HTR-8/SVneo (cell line): ENCODE measurements at places on chromosomes 13 and 19.

- no peak for DNase-seq
Measured at GRCh38 chr19:54209058-54209810, 8.6 kb downstream of the RPS9 start.

DNA sequence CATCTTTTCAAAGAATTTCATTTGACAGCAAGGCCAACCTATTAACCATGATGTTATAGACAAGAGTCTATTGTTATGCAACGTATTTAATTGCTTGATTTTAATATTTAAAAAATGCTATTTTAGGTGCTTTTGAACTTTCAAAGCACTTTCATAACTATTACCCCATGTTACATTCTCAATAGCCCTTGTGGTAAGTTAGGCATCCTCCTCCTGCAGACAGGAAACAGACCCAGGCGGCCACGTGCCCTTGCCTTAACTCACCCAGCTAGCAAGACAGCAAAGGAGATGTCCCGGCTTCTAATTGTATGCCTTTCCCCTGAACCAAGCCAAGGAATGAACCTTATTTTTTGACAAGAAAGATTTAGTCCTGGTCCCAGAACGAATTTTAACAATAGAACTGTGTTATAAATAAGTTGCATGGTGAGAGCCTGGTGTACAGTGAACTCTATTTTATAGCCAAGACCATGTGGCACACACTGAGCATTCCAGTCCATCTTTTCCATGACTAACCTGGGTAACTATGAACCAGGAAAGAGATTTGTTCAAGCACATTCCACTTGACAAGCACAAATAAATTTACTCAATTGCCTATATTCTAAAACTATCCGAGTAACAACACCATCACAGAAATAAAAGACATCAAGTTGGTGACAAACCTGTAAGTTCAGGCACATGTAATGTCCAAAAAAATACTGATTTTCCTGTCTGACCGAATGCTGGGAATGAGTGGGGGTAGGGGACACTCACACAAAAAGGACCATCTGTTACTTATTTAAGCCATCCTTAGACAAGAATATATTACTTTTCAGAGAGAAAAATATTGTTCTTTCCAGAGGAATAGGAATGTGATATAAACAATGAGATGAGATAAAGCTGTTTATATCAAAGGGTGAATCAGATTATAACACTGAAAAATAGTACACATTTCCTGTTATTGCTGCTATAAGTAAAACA lies 163.0 kb downstream of the EFNB2 start:
- no peak for DNase-seq

DNA sequence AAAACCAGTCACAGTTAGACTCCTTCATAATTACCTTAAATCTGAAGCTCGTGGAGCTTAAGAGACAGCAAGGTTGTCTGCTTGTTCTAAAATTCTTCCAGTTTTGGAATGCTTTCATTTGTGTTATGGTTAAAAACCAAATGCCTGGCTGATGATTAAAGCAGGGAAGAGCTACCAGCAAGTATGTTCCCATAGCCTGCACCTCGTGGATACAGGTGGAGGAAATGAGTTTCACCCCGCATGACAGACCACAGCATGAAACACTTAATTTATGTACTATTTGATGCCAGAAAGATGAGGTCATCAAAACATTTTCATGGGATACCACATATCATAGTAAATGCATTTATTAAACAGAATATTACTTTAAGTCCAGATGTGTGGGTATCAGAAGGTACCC lies 416 bp upstream of the DOCK9 start:
- DNase-seq = peak; percentile 41

DNA sequence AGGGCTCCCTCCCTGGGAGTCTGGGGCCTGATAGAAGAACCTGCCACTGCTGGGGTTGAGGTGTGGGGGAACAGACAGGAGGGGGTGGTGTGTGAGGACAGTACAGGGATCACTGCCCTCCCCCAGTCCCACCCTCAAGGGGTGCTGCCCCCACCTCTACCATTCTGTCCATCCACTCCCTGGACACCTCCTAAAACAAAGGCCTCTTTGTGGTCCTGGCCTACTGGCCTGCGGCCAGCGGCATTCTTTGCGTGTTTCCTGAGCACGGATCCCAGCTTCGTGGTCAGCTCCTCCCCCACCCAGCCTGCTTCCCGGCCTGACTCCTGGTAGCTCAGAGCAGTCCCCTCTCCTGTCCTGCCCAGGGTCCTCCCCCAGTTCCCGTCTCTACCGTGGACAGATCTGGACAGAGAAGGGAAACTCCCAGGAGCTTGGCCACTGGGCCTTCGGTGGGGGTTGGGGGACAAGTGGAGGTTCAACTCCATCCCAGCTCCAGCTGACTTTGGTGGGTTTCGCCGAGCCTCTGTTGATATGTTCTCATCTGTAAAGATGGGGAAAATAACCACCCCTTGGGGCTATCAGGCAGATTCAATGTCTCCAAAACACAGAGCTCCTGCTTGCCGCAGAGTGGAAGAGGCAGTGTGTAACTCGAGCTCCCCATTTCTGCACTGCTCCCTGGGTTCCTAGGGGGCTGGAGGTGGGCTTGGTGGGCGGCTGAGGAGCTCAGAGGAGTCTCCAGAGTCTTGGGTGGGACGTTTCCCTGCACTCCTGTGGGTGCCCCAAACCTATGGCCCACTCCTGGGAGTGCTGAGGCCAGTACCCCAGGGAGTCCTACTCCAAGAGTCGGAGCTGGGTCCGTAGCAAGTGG lies 48.7 kb downstream of the LYL1 start:
- peak; percentile 96 for DNase-seq

GRCh38 chr19:56191115-56191514 lies 6.5 kb downstream of the ZSCAN5B start:
- no peak for DNase-seq

- no peak for DNase-seq
Measured at GRCh38 chr13:28751175-28751960, 32.6 kb upstream of the SLC46A3 start.

DNA sequence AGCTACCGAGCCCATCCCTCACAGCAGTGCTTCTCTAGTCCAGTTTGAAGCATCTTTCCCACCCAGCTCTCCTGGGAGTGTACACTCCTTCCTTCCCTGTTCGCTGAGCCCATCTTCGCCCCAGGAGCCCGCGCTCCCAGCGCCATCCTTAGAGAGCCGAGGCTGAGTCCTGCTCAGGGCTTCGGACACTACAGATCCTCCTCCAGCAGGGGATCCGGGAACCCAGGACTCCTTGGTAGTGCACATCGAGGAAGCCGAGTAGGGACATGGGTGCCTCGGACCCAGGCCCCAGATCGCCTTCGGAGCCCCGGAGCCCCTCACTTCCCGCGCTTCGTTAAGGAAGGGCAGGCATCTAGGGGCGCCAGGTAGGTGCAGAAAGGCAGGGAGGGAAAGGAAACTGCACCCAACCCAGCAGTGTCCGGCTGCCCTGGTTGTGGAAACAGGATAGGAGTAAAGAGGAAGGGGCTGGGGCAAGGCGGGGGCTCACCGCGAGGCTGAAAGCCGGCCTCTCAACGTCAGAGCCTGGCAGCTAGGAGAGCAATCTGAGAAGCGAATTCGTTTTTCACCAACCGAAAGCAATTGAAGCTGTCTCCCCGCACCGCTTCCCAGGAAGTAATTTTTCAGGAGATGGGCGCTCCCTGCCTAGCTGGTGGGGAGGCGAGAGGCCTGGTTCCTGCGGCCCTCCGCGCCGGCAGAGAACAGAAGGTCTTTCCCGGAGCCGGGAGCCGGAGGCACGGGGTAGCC lies 1.0 kb downstream of the PDX1 start:
- no peak for DNase-seq

DNA sequence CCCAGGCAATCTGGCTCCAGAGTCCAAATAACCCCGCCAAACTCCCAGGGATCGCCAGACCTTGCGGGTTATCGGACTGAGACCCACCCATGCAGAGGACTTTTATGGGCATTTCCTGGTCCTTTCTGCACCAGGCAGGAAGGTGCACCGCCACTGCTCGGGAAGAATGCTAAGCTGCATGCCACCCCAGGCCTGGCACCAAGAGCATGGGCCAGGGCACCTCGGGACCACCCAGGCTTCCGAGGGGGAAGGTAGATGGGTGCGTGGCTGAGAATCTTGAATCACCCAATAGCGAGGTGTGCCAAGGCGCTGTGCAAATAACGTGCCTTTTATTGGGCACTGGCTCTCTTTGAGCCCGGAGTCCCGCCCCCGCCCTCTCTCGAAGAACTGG lies 422 bp upstream of the ZNF575 start:
- no peak for DNase-seq

DNA sequence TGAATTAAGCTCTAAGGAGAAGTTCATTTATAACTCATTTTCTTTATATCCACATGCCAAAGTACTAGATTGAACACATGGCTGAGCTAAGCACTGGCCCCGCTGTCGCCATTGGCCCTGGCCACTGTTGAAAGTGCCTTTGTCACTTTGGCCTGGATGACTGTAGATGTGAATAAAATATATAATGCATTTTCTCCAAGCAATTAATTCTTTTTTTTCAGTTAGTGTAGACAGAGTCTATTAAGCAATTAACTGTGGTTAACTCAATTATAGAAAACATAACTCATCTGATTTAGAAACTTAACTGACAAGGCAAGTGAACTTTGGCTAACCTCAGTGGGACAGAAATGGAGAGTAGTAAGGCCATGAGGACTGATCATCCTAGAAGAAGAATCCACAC lies 965.6 kb downstream of the EFNB2 start:
- DNase-seq = no peak

DNA sequence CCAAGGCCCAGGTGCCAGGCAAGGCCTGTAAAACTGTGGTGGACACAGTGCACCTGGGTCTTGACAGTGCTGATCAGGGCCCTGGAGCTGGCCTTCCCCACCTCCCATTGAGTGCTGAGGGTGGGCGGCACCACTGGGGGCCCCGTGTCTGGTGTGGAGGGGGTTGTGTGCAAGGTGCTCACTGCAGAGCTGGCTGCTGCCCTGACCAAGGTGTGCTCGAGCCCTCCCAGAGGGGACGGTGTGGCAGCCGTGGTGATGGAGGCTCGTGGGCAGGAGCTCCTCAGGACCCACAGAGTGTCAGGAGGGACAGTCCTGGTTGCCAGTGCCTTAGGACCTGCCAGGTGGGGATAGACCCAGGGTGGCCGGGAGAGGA lies 23.0 kb downstream of the ATP4B start:
- no peak for DNase-seq

DNA sequence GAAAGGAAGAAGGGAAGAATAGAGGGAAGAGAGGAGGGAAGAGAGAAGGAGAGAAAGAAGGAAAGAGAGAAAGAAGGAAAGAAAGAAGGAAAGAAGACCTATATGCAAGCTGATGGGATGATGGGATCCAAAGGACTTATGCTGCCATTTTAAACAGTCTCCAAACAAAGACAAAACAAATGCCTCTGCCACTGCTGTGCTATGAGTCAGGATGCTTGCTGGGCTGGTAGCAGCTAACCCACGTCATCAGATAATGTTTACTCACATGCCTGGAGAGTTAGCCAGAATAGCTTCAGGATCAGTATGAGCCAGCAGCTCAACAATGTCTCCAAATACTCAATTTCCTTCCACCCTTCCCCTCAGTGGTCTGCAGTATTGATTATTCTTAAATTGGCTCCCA lies 12.0 kb upstream of the ZNF274 start:
- DNase-seq = no peak

- DNase-seq = no peak
Measured at GRCh38 chr19:9065457-9066014, 21.3 kb upstream of the OR1M1 start.

DNA sequence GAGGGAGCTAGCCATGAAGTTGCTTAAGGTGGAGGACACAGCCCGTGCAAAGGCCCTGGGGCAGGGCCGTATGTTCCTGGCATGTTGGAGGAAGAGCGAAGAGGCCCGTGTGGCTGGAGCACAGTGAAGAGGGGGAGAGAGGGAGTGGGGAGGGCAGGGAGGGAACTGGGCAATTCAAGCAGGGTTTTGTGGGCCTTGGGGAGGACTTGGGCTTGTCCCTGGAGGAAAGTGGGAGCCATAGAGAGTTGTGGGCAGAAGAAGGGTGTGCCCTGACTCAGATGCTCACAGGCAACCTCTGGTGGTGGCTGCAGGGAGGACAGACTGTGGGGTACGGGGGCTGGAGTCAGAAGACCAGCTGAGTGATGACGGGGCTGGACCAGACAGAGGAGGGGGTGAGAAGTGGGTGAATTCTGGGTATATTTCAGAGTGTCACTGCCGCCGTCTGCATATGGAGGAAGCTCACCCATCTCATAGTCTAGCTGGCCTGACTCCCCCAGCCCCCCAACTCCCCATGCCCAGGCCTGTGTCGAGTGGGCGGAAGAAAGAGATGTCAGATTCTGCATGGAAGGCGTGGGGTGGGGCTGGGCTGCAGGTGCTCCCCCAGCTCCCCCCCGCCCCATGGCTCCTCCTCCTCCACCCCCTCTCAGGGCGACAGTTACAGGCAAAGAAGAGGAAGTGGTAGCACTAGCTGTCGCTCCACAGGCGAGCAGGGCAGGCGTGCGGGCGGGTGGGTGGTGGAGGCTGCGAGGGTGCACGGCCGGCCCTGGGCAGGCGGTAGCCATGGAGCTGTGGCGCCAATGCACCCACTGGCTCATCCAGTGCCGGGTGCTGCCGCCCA lies at the start of gene VAV1:
TSS of gene VAV1 (plus strand) at position 681 of the 838 bp plus-strand sequence. CDS start at position 781, 100 bp downstream.
- DNase-seq = no peak

DNA sequence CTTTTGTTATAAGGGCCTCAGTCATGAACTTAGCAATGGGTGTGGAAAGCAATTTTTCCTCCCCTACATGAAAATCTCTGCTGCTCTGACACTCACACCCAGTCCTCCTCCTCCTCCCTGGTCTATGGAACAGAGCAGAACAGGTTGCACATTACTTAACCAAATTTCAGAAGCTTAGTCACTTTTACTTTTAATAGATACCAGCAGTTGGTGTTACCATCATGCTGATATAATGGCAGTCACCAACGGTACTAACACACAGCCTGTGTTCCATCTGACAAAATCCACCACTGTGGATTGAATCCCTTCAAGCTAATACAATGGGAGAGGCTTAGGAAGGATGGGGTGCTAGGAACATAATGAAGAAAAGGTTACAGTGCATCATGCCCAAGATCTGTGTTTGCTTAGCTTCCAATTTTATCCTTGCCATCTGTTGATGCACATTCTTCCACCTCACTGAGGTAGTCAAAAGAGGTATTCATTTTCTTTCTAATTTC lies 9.8 kb downstream of the TPT1 start:
- no peak for DNase-seq

DNA sequence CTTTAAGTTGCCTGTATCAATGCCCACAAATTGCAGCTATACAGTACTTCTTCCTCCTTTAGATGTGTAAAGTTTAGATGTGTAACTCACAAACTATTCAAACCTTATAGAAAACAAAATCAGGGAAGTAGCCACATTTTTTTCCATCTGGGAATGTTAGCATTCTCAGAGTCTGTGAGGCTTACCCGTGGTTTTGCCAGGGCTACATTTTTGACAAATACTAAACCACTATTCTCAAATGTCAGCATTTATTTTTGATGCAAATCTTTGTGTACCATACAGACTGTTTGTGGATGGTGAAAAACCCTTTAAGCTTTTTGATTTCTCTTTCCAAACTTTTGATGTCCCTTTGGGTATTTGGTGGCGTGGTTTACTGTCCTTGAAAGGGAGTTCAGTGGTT lies 216.4 kb downstream of the POSTN start:
- DNase-seq = no peak

DNA sequence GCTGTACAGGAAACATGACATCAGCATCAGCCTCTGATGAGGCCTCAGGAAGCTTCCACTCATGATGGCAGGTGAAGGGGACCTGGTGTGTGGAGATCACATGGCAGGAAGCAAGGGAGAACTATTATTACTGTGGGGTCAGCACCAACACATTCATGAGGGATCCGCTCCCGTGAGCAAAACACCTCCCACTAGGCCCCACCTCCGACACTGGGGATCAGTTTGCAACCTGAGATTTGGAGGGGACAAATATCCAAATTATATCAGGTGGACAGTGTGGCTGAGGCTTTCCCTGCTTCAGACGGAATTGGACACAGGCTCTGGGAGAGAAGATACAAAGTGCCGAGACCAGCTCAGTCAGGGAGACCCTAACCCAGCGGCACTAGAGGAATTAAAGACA lies 5.7 kb upstream of the ZNF792 start:
- no peak for DNase-seq

GRCh38 chr13:98648141-98648540 lies 71.2 kb upstream of the STK24 start:
- no peak for DNase-seq
